EH (cell line): ENCODE measurements at places on chromosomes 3 and 15.
A peak's percentile ranks its signal among the peaks of the same experiment; 100 is the strongest.

DNA sequence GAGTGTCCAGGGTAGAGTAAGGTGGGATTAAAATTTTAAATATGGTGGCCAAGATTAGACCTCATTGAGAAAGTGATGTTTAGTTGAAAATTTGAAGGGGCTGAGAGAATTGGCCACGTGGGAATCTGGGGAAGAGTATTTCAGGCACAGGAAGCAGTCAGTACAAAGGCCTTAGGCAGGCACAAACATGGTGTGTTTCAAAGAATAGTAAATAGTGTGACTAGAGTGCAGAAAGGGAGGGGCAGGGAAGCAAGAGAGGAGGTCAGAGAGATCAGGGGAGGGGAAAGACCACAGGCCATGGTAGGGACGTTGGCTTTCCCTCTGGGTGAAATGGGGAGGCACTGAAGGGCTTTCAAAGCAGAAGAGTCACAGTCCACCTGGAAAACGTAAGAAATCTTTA lies 36.6 kb upstream of the POMGNT2 start:
- no peak for DNase-seq

DNA sequence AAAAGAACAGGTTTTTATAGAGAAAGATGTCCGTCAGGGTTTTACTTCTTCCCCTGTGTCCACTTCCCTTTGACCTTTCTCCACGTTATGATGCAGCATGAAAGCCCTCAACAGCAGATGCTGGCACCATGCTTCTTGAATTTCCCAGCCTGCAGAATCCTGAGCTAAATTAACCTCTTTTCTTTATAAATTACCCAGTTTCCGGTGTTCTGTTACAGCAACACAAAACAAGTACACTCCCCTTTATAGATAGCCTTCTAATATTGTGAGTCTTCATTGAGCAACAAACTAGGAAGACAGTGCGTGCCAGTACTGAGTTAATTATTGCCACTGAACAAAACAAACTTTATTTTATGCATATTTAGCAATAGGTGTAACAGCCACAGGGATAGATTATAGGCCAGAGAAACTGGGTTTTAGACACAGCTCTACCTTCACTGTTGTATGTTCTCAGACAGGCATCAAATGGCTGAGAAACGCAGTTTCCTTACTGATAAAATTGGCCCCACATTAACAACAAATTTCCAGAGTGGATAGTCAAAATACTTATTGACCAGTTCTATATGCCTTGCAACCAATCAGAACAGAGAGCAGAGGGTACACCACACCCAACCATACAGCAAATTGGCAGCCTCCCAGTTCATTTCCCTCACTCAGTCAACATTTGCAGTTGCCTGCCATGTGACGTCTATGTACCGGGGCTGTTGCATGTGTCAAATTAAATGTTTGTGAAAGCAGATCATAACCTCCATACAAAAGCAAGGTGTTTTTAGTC lies 14.4 kb upstream of the TBL1XR1 start:
- no peak for DNase-seq

- no peak for DNase-seq
Measured at GRCh38 chr3:162960269-162960668, 1463.7 kb downstream of the OTOL1 start.

- DNase-seq: peak; percentile 58
Measured at GRCh38 chr3:132343018-132343612, 25.9 kb downstream of the ACP3 start.

DNA sequence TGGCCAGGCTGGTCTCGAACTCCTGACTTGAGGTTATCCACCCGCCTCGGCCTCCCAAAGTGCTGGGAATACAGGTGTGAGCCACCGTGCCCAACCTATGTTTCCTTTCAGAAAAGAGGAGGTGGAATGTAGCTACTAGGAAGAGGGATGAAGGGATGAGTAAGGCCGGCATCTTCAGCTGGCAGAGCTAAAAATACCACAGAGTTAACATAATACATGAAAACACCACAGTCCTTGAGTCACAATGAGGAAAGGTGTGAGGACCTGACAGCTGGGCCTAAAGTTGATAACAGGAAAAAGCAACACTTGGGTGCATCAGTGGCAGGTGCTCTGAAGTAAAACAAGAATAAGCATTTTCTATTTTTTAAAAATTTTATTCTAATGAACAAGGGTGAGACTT lies 392.2 kb downstream of the DIPK2A start:
- DNase-seq: no peak
